ENCODE measurements at places on chromosomes 11 and 22.

- H3K36me3 ChIP-seq, result no peaks in the 10 kb centered on the region
- H3K27me3 ChIP-seq, result no peaks in the 10 kb centered on the region
- peak overlapping the region; percentile 49 for H3K27ac ChIP-seq
- DNase-seq, result no peak
- peaks cover 48% of the 10 kb centered on the region for H3K4me1 ChIP-seq
Measured at GRCh38 chr22:32994898-32995297, 63.3 kb downstream of the SYN3 start.

DNA sequence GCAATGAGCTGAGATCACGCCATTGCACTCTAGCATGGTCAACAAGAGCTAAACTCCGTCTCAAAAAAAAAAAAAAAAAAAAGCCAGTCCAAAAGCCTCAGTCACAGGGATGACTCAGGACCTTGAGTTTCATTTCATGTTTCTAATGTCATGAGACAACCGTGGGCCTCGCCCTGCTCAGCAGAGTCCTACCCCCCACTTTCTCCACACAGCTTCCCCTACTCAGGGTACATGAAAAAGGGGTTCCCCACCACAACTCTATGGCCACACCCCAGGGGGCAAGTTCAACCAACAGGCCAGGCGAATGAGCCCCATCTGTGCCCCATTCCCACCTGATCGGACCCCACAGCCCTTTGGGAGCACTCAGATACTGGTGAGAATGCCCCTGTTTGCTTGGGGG lies 24.3 kb upstream of the ADA2 start:
- no peak overlapping the region for H3K27ac ChIP-seq
- DNase-seq, result no peak
- H3K36me3 ChIP-seq, result no peaks in the 10 kb centered on the region
- H3K4me3 ChIP-seq, result no peak overlapping the region
- H3K4me1 ChIP-seq, result no peaks in the 10 kb centered on the region

DNA sequence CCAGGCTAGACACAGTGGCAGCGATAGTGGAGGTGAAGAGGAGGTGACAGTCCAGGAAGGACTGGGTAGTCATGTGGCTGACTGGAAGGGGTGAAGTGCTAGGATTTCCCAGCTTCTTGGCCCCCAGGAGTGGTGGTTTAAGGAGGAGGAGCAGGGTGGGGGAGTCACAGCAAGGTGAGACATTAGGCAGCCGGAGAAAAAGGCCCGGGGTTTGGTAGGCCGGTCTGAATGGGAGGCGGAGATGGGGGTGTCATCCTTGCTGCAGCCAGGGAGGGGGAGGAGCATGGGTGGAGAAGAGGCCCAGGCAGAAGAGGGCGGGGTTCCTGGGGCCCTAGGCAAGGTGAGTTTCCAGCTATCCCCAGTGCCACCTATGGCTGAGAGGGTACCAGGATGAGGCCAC lies 6.1 kb downstream of the SIPA1 start:
- H3K27me3 ChIP-seq, result no peaks in the 10 kb centered on the region
- DNase-seq, result no peak
- peaks cover 39% of the 10 kb centered on the region for H3K4me1 ChIP-seq
- H3K4me3 ChIP-seq, result no peak overlapping the region
- peaks cover 12% of the 10 kb centered on the region for H3K36me3 ChIP-seq

GRCh38 chr11:17273668-17274282 lies 2.8 kb upstream of the NUCB2 start:
- peaks cover 19% of the 10 kb centered on the region for H3K4me1 ChIP-seq
- H3K27ac ChIP-seq, result no peak overlapping the region
- H3K27me3 ChIP-seq, result no peaks in the 10 kb centered on the region
- no peak for DNase-seq

DNA sequence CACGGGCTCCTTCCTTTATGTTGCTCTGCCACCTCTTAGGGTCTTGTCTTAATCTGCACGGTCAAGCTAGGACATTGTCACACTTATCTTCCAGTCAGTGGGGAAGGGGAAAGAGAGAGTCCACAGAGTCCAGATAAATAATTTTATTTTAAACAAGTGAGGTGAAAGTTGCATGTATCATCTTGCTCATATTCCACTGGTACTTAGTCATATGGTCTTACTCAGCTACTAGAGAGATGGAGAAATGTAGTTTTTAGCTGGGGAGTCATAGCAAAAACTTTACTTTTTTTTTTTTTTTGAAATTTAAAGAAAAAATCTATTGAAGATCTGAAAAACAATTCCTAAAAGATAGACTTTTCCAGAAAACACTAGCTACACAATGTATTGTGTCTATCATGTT lies 29.0 kb downstream of the PDE3B start:
- H3K27me3 ChIP-seq, result no peaks in the 10 kb centered on the region
- H3K4me1 ChIP-seq, result no peaks in the 10 kb centered on the region
- H3K4me3 ChIP-seq, result no peak overlapping the region
- no peak overlapping the region for H3K27ac ChIP-seq
- no peaks in the 10 kb centered on the region for H3K36me3 ChIP-seq

DNA sequence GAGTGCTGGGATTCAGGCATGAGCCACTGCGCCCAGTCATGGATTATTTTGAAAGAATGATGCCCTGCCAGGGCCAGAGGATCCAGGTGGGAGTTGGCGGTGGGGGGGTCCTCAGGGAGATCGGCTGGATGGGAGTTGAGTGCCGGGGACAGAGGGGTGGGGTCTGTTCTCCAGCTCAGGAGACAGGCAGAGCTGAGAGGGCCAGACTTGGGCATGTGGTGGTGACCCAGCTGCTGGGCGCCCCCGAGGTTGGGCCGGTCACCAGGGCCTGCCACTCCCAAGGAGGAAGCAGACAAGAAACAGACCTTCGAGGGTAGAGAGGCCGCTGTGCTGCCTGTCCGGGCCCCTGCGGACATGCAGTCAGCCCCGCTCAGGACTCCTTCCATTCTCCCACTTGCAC lies 11.8 kb upstream of the PRODH start:
- no peaks in the 10 kb centered on the region for H3K36me3 ChIP-seq
- H3K4me1 ChIP-seq, result no peaks in the 10 kb centered on the region
- H3K4me3 ChIP-seq, result no peak overlapping the region

DNA sequence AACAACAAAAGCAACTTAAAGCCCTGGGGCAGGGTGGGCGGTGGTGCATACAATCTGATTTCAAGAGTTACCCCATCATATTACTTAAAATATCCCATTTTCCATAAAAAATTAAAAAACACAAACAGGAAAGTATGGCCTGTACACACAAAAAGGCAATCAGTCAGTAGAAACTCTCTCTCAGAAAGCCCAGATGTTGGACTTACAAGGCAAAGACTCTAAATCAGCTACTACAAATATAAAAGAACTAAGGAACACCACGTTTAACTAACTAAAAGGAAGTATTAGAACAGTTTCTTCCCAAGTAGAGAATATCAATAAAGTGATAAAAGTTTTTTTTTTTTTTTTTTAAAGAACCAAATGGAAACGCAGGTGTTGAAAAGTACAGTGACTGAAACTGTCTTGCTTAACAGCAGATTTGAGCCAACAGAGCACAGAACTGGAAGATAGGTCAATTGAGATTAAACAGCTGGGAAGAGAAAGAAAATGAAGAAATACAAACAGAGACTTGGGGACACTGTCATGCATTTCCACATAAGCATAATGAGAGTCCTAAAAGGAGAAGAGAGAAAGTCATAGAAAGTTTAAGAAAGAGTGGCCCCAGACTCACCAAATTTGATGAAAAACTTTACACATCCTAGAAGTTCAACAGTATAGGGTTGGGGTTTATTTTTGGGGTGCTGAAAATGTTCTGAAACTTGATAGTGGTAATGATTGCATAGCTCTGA lies 8.6 kb downstream of the SC5D start:
- H3K27ac ChIP-seq, result no peak overlapping the region
- no peak for DNase-seq
- no peak overlapping the region for H3K4me3 ChIP-seq
- H3K4me1 ChIP-seq, result peaks cover 13% of the 10 kb centered on the region
- no peaks in the 10 kb centered on the region for H3K27me3 ChIP-seq

DNA sequence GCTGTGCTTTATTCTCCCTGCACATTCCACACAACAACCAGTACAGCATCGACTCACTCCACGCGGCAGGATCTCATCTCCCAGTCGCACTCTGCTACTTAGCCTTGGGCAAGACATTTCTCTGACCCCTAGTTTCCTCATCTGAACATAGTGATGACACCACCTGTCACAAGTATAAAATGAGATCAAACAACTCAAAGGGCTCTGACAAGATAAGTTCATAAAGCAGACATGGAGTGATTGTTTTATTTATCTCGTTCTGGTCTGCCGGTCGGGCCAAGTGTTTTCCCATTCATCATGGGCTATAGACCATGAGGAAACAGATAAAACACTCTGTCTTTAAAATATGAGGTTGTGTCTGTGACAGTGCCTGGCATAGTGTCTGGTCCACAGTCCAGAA lies 35.0 kb downstream of the DSCAML1 start:
- H3K4me1 ChIP-seq, result no peaks in the 10 kb centered on the region
- H3K27me3 ChIP-seq, result no peaks in the 10 kb centered on the region
- no peak for DNase-seq
- no peak overlapping the region for H3K27ac ChIP-seq
- no peaks in the 10 kb centered on the region for H3K36me3 ChIP-seq
- no peak overlapping the region for H3K4me3 ChIP-seq

GRCh38 chr11:19426011-19426755 lies 185.4 kb upstream of the E2F8 start:
- no peaks in the 10 kb centered on the region for H3K27me3 ChIP-seq
- H3K4me1 ChIP-seq, result no peaks in the 10 kb centered on the region
- H3K27ac ChIP-seq, result no peak overlapping the region
- DNase-seq, result no peak

DNA sequence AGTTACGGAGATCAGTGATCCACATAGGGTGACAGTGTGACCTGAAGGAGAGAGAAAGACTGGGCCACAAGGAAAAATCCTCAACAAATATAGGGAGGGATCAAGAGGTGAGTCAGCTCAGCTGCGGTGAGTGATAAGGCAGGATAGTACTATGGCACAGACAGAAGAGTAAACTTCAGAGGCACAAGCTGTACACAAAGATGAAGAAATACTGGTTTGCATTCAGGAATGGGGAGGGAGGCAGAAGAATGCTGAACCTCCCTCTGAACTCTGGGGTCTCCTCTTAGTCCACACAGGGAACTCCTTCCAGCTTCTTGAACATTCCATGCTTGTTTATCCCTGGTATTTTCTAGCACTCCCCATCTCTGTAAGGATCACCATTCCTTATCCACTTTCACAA lies 162.7 kb downstream of the BARX2 start:
- H3K27me3 ChIP-seq, result no peaks in the 10 kb centered on the region

DNA sequence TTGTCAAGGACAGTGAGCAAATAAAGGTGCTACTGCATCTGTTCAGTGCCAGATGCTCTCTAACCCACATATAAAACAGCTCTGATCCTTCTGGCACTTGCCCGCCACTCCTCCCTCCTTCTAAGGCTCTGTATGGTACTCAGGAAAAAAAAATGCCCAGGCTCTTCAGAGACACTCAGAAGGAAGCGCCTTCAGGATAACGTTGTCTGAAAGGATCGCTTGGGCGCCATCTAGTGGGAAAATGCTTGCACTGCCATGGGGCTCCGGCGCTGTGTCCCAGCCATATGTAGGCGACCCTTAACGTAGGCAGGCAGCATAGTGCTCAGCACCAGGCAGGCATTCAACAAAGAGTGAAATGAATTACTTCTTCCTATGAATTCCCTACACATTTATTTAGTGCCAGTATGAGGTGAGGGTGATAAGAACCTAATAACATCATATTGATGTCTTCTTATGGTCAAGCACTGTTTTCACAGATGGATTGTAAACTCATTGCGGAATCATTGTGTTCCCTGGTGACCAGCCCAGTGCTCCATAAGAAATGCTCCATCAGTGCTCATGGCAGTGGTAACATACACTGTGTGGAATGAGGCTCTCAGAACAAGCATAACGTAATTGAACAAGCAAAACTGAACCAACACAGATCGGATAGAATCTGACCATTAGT lies 39.6 kb downstream of the PAMR1 start:
- no peak overlapping the region for H3K27ac ChIP-seq
- H3K4me1 ChIP-seq, result peaks cover 11% of the 10 kb centered on the region
- H3K4me3 ChIP-seq, result no peak overlapping the region
- H3K27me3 ChIP-seq, result no peaks in the 10 kb centered on the region

- DNase-seq, result no peak
- peaks cover 47% of the 10 kb centered on the region for H3K4me1 ChIP-seq
- no peak overlapping the region for H3K4me3 ChIP-seq
Measured at GRCh38 chr22:28917747-28918549, 34.6 kb downstream of the ZNRF3 start.

GRCh38 chr22:50186761-50187523 lies 1.2 kb downstream of the TRABD start:
- peak overlapping the region; percentile 65 for H3K4me3 ChIP-seq
- no peaks in the 10 kb centered on the region for H3K27me3 ChIP-seq
- peaks cover 69% of the 10 kb centered on the region for H3K4me1 ChIP-seq
- no peak for DNase-seq
- no peaks in the 10 kb centered on the region for H3K36me3 ChIP-seq

GRCh38 chr11:85946221-85946620 lies 91.0 kb downstream of the CCDC83 start:
- H3K36me3 ChIP-seq, result no peaks in the 10 kb centered on the region
- DNase-seq, result no peak
- no peak overlapping the region for H3K4me3 ChIP-seq
- H3K27ac ChIP-seq, result no peak overlapping the region
- peaks cover 21% of the 10 kb centered on the region for H3K4me1 ChIP-seq
- no peaks in the 10 kb centered on the region for H3K27me3 ChIP-seq

DNA sequence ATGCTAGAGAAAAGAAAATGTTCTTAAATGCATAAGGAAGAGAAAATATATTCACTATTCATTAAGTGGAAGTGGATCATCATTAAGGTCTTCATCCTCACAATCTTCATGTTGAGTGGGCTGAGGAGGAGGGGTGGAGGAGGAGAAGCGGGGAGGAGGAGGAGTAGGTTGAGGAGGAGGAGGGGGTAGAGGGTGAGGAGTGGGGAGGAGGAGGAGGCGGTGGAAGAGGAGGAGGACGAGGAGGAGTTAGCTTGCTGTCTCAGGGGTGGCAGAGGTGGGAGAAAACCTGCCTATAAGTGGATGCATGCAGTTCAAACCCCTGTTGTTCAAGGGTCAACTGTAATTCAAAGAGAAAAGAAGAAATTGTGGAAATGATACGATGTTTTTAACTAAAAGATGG lies 71.6 kb downstream of the MYEOV start:
- H3K36me3 ChIP-seq, result no peaks in the 10 kb centered on the region
- no peak overlapping the region for H3K4me3 ChIP-seq

GRCh38 chr11:72758690-72759389 lies 6.6 kb upstream of the ARAP1 start:
- H3K4me3 ChIP-seq, result no peak overlapping the region
- H3K27me3 ChIP-seq, result no peaks in the 10 kb centered on the region
- DNase-seq, result no peak

- no peaks in the 10 kb centered on the region for H3K27me3 ChIP-seq
- DNase-seq, result no peak
- H3K27ac ChIP-seq, result no peak overlapping the region
- no peaks in the 10 kb centered on the region for H3K36me3 ChIP-seq
- no peak overlapping the region for H3K4me3 ChIP-seq
Measured at GRCh38 chr11:12834630-12835029, 160.4 kb downstream of the TEAD1 start.

GRCh38 chr11:61357233-61357893 lies 4.3 kb downstream of the CYB561A3 start:
- no peaks in the 10 kb centered on the region for H3K36me3 ChIP-seq
- H3K4me1 ChIP-seq, result peaks cover 29% of the 10 kb centered on the region
- no peak overlapping the region for H3K4me3 ChIP-seq
- no peak for DNase-seq

GRCh38 chr11:115709297-115709696 lies 205.1 kb upstream of the CADM1 start:
- no peak for DNase-seq
- no peak overlapping the region for H3K4me3 ChIP-seq
- no peak overlapping the region for H3K27ac ChIP-seq
- H3K36me3 ChIP-seq, result no peaks in the 10 kb centered on the region
- no peaks in the 10 kb centered on the region for H3K27me3 ChIP-seq

Measured in vagina (tissue), 2 donors.